Muscle of back (tissue), 13 donors: ENCODE measurements at places on chromosomes 6 and 20. TPM values are rescaled to one million over a fixed set of nuclear protein-coding genes. Genes with fewer than 3 reads are reported as not detected.

- no peak for DNase-seq
Measured at GRCh38 chr6:135236732-135237131, 55.6 kb downstream of the MYB start.

- DNase-seq = no peak
Measured at GRCh38 chr6:56890683-56891429, 64.1 kb upstream of the BEND6 start.

DNA sequence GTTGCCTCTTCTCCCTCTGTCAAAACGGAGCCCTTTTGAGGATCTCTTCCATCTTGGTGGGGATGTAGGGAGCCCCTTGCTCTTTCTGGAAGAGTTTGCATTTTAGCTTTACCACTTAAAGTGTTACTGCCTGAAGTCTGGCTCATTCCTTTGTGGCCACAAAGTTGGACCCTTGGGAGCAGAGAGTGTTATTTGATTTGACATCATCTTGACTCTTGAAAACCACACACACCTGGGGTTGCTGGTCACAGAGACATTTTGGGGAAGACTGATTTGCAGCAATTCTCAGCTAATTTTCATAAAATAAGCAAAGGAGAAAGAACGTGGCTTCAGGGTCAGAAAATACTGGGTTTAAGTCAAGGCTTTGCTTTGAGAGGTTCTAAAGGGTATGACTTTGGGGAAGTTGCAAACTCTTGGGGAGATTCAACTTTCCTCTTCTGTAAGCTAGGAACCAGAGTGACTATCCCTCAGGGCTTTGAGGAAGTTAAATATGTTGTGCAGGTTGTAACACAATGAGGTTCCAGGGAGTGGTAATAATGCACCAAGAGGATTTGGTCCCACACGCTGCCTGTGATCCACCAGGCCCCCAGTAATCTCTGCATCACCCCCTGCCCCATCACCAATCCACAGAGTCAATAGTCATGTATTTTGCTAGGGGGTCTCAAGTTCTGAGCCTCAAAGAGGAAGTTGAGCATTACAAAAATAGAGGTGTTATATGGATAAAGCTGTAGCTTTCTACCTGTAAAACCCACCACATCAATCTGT is 141.6 kb upstream of the SLC24A3 start:
- DNase-seq = no peak

DNA sequence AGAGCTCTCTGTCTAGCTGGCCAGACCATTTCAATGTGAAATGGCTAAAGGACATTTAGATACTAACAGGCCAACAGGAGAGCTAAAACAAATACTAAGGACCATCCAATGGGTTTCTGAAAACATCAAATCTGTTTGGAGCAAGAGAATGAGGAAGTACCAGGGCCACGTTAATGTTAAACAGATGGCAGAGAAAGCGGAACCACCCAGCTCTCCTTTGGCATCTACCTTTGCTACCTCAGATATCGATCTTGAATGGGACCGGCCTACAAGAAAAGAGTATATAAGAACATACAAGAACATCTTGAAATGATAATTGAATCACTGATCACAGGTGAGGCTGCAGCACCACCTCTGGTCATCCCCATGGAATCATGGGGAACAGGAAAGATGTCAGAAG is 31.8 kb downstream of the KCNK5 start:
- no peak for DNase-seq

DNAH8 gene
- 0.86 TPM for polyA plus RNA-seq

DNA sequence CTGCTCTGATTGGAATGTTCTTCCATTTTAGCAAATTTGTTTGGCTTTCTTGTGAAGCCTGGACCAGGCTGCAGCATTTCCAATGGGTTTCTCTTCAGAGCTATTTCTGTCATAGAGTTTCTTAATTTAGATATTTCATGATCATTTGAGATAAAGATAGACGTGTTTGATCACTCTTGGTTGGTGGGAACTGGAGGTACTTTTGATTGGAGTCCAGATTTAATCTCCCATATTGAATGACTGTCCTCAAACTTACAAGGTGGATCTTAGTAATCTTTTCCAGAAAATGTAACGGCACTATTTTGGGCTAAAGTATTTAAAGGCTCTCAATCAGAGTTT is 29.2 kb downstream of the RNF144B start:
- DNase-seq = no peak

ARID1B gene
- polyA plus RNA-seq = 67.6 TPM

CST5 gene
- polyA plus RNA-seq = not detected

DNA sequence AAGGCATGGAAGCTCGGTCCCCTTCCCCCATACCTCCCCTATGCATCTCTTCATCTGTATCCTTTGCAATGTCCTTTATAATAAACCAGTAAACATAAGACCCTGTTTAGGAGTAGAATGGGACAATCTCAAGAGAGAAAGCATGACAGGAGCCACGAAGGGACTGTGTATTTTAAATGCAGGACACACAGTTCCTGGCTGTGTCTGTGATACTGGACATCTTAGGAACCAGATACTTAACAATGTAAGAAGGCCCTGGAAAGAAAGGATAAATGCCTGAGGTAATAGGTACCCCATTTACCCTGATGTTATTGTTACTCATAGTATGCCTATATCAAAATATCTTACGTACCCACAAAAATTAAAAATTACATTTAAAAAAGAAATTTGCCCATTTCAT is 36.6 kb downstream of the NUDT3 start:
- no peak for DNase-seq

POPDC3 gene
- 82.2 TPM for polyA plus RNA-seq

GRCh38 chr6:129120856-129121638 is 238.1 kb downstream of the LAMA2 start:
- DNase-seq = no peak
